Hepatocyte (in vitro differentiated cells): ENCODE measurements at places on chromosomes 12 and 14. TPM values are rescaled to one million over a fixed set of nuclear protein-coding genes. Genes with fewer than 3 reads are reported as not detected.

DNA sequence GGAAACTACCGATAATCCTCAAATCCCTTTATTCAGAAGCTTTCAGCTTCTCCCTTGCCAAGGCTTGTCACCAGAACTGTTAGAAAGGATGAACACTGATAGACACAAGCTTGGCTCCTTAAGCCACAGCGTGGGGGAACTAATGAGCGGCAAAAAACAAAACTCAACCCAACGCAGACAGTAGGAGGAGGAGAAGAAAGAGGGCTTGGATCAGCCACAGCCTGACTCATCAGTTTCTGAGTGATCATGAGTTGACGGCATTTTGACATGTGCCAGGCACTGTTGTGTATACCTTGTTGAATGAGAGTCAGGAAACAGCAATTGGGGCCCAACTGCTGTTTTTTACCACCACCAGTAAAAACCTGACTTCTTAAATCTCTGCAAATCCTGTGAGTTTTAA lies 23.7 kb downstream of the PLXNC1 start:
- DNase-seq, result no peak

- DNase-seq, result peak; percentile 26
Observed at GRCh38 chr14:94805680-94806288, 35.9 kb upstream of the GSC start.

DNA sequence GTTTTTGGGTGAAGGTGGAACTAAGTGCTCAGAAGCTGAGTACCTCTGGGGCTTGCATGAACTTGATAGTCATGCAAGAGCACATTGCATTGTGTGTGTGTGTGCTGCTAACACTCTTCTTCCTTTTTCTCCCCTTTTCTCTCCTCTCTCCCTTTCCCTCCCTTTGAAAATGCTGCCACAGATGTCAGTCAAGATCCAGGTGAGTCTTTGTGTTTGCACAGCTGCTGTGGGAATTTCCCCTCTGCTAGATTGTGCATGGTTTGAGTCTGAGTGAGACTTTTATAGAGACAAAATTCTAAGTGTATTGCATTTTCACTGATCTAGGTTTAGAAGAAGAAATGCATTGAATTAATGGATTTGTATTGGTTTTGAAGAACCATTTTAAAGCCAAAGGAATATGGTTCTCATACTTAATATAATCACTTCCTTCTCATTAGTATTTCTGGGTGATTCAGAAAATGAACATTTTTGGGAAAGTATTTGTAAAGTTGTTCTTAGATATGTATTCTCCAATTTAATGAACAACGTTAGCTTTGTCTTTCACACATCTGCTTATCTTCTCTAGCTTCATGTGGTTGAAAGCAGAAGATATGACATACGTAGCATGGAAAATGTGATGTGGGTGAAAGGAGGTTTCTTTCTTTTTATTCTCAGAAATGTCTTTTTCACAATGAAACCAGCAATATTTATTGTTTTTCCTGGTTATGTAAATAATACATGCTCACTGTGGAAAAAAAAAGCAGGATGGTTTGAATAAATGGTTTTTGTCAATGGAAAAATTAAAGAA lies 108.5 kb downstream of the NRXN3 start:
- no peak for DNase-seq

GRCh38 chr12:56873382-56873781 lies 60.8 kb downstream of the SDR9C7 start:
- no peak for DNase-seq

GRCh38 chr14:54435500-54435981 lies 5.6 kb downstream of the CNIH1 start:
- peak; percentile 26 for DNase-seq

KLC1 gene
- polyA plus RNA-seq, result 95.4 and 130 TPM in 2 replicates

PGF gene
- polyA plus RNA-seq, result 31.0 and 33.0 TPM in 2 replicates

NPFF gene
- 0.77 TPM in 1 of 2 replicates, not detected in the other for polyA plus RNA-seq

DNA sequence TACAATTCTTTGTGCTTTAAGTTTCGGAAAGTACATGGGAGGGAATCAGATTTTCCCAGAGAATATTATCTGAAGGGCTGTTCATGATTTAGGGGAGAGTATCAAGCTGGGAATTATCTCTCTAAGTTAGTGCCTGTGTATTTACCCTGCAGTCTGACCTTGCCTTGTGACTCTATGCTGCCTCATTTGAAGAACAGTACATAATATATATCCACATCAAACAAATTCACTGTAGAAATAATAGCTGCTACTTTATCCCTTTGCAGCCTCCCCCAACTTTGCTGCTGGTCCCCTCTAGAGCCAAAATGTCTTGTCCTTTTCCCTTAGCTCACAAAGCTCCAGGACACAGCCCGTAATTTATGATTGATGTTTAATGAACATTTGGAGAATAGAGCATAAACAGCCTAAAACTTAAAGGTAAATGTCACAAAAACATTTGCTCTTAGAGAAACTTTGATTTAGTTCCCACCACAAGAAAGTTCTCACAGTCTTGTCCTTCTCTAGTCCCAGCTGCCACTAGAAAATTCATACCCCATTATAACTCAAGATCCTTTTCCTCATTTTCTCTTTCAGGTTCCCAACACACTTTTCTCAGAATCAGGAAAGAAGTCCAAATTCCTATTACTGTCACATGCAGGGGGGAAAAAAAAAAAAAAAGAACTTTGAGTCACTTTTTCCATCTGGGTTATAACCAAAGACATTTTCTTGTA lies 1009.6 kb downstream of the FLRT2 start:
- no peak for DNase-seq

- no peak for DNase-seq
Observed at GRCh38 chr14:22561366-22561660, 27.7 kb downstream of the DAD1 start.

DNA sequence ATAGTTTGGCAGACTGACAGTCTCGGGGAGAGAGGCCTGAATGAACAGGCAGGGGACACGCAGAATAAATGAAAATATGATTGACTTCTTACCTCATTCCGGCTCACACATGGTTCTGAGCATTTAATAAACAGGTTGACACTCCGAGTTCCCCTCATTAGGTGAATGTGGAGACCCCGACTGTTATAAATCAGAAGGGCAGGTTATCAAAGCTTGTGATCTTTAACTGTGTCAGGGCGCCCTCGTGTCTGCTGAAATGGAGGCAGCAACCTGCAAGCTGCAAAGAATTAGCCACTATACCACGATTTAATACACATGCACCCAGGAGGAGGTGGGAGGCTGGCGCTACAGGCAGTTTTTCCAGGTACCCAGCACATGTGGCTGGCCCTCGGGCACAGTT lies 627.5 kb downstream of the MED13L start:
- no peak for DNase-seq

ST8SIA1 gene
- 0.77 and 0.88 TPM in 2 replicates for polyA plus RNA-seq

CISTR gene
- not detected in 2 replicates for polyA plus RNA-seq

GRCh38 chr14:94361682-94362081 lies 26.7 kb downstream of the SERPINA1 start:
- DNase-seq, result no peak

DNA sequence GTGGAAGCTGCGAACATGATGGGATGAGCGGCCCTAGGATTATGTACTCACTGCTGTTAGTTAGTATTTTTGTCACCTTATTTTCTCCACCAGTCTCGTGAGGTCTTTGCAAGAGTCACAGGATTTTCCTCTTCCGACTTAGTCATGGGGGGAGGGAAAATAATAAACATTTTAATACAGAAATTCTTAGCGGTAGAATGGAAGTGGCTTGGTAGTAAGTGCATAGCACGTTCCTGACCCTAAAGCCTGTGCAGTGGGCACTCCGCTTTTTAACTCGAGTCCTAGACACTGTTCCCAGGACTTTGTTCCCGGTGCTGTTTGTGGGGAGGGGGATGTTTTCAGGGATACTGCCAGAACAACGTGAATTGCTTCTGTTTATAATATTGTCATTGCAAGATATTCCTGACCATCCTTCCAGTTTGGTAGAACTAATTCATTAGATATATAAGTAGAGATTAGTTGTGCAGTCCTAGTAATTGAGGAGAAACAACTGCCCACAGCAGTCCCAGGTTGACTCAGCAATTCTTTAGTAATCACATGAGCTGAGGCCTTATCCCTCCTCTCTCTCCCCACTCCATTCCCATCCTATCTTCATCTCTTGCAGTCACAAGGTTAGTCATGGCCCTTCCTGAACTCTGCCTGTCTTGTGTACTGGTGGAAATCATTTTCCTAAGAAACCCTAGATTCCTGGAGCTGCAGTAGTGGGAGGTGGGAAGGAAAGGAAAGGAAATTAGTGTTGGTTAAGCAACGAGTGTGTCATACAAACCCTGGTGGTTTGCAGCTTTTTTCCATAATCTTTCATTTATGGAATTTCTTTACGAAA lies 799 bp downstream of the SLC38A6 start:
- DNase-seq, result peak; percentile 76

GRCh38 chr14:92935446-92935845 lies 12.5 kb downstream of the CHGA start:
- DNase-seq, result no peak

DNA sequence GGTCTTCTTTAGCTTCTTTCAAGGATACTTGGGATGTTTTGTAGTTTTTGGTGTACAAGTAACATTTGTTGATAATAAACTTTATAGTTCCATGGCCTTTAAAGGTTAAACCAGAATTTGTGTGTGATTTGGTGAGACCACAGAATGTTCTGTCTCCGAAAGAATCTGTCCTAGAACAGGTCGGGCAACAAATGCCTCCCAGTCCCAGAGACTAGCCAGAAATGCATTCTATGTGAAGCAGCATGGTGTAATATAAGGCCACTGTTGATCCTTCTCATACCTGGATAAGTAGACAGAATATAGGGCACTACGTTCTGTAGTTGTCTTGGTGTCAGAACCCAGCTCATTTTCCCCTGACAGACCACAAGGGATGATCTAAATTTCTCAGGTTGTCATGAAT lies 10.0 kb downstream of the STYK1 start:
- no peak for DNase-seq

PTPRR gene
- polyA plus RNA-seq, result 1.9 and 2.0 TPM in 2 replicates

DNA sequence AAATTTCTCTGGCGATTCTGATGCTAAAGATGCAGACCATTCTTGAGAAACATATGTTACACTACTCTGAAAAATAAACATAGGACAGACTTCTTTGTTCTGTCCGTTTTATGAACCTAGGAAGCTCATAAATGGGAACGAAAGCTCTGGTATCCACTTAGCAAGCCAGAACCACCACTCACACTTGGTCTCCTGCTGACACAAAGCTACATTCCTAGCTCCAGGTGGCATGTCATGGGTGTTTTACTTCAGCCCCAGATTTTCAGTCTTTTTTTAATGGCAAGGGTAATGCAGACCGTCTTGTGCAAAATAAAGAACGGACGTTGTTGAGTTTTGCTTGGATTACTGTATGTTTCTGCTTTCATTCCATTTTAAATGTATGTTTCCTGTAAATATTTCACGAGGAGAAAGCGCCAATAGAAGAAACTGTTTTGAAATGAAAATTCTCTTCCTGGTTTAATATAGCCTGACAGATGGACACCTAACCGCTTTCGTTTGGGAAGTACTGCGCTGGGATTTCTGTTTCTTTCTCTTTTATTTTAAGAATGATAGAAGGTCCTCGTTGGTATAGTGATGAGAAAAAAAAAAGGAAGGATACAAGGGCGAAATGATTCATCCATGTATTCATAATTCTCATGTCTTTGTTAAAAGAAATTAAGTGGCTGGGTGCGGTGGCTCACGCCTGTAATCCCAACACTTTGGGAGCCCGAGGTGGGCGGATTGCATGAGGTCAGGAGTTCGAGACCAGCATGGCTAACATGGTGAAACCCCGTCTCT lies 871 bp upstream of the COQ5 start:
- DNase-seq, result peak; percentile 63

AHNAK2 gene
- polyA plus RNA-seq, result 1.8 and 2.4 TPM in 2 replicates

SLC35F4 gene
- polyA plus RNA-seq, result not detected in 2 replicates

DNA sequence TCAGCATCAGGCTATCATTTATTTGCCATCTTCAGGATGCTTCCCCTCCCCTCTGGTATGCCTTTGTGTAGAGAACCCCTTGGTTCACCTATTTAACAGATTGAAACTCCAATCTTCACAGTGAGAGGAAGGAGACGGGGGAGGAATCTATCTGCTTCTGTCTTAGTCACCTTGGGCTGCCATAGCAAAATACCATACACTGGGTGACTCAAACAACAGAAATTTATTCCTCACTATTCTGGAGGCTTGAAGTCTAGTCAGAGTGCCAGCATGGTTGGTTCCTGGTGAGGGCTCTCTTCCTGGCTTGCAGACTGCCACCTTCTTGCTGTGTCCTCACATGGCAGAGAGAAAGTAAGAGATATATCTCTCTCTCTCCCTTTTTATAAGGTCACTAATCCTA lies 13.5 kb upstream of the EML1 start:
- no peak for DNase-seq

BHLHE41 gene
- polyA plus RNA-seq, result 3.6 and 4.9 TPM in 2 replicates

DNA sequence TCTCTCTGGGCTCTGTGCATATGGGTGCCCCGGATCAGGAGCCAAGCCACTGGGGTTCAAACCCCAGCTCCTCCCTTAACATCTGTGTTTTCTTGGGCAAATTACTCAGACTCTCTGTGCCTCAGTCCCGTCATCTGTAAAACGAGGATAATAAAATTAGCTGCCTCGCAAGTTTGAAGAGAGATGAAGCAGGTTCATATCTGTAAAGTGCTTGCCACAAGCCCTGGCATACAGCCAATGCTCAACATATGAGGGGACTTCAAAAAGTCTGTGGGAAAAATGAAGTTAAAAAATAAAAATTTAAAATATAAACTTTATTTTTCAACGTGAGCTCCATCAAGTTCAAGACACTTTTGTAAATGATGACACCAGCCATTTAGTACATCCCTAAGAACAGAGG lies 276.7 kb downstream of the FOXN3 start:
- DNase-seq, result no peak

DNA sequence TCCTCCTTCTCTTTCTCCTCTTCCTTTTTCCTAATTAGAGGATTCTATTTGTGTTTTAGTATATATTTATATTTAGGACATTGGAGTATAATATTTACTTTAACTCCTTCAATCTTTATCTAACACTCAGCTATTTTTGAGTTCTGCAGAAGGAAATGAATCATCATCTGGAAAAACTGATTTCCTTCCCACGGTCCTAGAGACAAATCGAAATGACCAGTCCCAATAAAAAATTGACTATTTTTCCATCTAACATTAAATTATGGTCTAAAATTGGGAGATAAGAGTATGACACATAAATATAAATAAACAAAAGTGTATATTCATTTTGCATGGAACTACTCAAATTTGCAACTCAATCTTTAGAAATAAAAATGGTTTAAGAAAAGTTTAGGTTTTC lies 167.4 kb downstream of the TMTC3 start:
- no peak for DNase-seq

SLC17A8 gene
- polyA plus RNA-seq, result not detected in 2 replicates

DNA sequence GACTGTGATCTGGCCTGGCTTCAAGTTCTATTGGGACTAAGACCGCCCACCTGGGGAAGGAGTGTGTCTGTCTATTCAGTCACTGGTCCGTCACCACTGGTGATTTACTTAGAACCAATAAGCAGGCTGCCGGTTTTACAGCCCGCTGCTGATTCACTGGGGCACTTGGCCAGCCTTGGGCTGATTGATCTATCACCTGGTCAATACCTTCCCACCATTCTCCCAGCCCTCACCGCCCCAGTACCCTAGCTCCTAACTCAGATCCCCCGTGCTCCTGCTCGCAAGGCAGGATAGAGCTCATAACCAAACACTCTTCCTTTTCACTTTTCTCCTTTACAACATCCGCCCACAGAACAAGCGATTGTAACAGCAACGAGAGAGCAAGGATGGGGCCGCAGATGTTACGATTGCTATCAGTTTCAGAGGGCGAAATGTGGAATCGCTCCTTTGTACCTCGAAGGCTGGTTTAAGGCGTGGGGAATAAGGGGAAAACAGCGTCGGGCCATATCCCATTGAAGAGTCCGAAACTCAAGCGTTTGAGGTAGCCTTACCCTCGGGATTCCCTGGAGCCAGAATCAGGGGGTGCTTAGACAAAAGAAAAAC lies 672 bp downstream of the RDH11 start:
- DNase-seq, result peak; percentile 92

GRCh38 chr12:48716493-48717251 lies at the start of gene CCNT1:
CCNT1 (minus strand) TSS chr12:48716707; CDS start chr12:48716675, 32 bp downstream.
- DNase-seq, result peak; percentile 100

- peak; percentile 64 for DNase-seq
Observed at GRCh38 chr12:51307655-51308593, 16.1 kb downstream of the BIN2 start.

FIGNL2 gene
- polyA plus RNA-seq, result 1.1 and 1.9 TPM in 2 replicates
